Aorta (tissue), 5 donors: ENCODE measurements at places on chromosomes 1 and 21. TPM values are rescaled to one million over a fixed set of nuclear protein-coding genes. Genes with fewer than 3 reads are reported as not detected.

The SPATC1L gene
- 5.2 TPM for total RNA-seq

The C1orf105 gene
- not detected for total RNA-seq

The CEP104 gene
- total RNA-seq, result 47.8 TPM

- no peak for DNase-seq
- H3K4me1 ChIP-seq, result no peaks in the 10 kb centered on the region
- no peak overlapping the region for H3K4me3 ChIP-seq
- H3K36me3 ChIP-seq, result no peaks in the 10 kb centered on the region
- no peaks in the 10 kb centered on the region for H3K27me3 ChIP-seq
- no peak overlapping the region for H3K27ac ChIP-seq
Measured at GRCh38 chr1:18422076-18422777, 58.5 kb upstream of the KLHDC7A start.

DNA sequence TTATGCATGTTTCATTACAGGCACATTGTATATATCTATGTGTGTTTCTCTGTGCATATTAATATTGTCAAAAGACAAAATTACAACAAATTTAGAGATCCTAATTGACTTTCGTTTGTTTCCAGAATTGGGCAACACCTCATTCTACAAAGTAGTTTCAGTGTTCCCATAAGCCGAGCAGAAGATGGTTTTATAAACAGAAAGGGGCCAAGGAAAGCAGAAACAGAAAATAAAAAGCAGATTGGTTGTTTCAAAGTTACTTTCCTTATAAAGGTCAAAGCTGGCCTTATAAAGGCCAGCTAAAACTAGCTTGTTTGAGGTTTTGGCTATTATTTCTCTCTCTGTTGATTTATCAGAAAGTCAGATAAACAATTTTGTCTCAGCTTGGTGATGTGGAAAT, 116.2 kb upstream of the FGGY start:
- H3K4me1 ChIP-seq, result peaks cover 8% of the 10 kb centered on the region
- no peak for DNase-seq
- no peak overlapping the region for H3K27ac ChIP-seq
- no peaks in the 10 kb centered on the region for H3K36me3 ChIP-seq
- H3K27me3 ChIP-seq, result no peaks in the 10 kb centered on the region

- no peaks in the 10 kb centered on the region for H3K27me3 ChIP-seq
- H3K36me3 ChIP-seq, result no peaks in the 10 kb centered on the region
- H3K4me1 ChIP-seq, result no peaks in the 10 kb centered on the region
- no peak for DNase-seq
Measured at GRCh38 chr21:26130249-26130881, 40.2 kb downstream of the APP start.

DNA sequence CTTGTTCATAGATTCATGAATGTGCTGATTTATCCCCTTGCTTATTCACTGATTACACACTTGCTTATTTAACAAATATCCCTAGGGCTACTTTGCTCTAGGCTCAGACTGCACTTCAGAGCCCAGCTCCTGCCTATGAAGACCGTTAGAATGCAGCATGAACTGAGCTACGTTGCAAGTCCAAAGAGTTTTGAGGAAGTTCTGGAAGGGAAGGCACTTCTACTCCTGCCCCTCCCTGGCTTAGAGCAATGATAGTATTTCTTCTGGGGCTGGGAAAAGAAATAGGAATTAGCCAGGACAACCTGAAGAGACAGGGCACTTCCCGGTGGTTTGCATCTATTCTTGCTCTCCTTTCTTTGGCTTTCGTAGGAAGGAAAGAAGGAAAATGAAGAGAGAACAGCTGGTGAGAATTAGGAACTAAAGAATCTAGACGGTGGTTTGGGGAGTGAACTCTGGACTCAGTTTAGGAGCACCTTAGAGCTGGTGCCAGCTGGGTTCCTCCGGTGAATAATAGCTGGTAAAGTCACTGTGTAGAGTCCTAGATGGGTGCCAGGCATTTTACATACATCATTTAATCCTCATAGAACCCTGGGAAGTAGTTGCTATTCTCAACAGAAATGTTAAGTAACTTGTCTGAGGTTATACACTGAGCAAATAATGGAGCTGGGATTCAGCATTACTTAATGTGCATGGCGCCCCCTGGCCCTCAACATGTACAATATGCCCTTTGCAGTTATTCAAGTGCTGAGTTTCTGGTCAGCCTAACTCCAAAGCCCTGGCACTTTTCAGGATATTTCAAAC, 65.9 kb downstream of the NDUFS5 start:
- no peak overlapping the region for H3K4me3 ChIP-seq
- no peak overlapping the region for H3K27ac ChIP-seq
- no peaks in the 10 kb centered on the region for H3K27me3 ChIP-seq
- no peaks in the 10 kb centered on the region for H3K36me3 ChIP-seq
- no peaks in the 10 kb centered on the region for H3K4me1 ChIP-seq
- peak; percentile 88 for DNase-seq

DNA sequence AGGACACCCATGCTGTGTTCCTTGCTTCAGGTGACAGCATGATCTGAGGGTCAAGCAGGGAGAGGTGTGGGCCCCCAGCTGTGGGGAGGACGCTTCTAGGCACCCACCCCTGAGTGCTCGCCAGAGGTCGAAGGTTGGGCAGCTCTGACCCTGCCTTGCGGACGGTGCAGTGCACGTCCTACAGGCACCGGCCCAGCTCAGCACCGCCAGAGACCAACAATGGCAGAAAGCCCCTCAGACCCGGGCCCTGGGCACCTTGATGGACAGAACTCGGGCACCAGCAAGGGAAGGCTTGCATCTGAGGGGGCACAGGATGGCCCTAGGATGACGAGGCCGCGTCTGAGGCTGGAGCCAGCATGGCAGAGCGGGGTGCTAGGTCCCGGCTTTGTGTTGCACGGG, 24.7 kb downstream of the NADK start:
- H3K27ac ChIP-seq, result no peak overlapping the region
- H3K36me3 ChIP-seq, result peaks cover 16% of the 10 kb centered on the region
- no peak for DNase-seq

DNA sequence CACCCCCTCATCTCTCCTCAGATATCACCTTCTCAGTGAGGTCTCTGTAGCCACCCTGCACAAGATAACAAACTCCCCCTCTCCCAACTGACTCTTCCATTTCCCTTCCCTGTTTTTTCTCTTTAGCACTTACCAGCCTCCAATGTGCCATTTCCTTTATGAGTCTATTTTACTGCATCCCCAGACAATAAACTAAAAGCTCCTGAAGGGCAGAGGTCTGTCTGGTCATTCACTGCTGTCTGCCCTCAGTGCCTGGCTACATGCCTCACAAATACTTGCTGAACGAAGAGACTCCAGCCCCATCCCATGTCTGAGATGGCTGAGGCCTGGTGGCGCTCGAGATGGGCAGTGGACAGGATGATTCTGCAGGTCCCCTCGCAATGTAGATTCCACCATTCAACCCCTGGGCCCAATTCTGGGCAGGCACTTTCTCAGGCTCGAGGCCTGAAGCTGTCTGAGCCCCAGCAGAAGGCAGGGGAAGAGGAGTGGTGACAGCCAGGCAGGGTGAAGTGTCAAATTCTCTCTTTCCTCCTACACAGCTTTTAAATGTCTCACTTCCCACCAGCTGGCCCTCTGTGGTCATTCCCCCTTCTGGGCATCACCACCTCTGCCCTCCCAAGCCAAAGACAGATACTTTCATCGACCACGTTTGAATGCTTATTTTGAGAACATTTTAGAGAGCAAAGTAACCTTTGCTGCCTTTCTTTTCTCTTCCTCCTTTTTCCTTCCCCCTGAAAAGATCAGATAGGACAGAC, 6.6 kb downstream of the LRRN2 start:
- no peaks in the 10 kb centered on the region for H3K27me3 ChIP-seq
- H3K36me3 ChIP-seq, result no peaks in the 10 kb centered on the region
- no peaks in the 10 kb centered on the region for H3K4me1 ChIP-seq
- no peak for DNase-seq
- H3K4me3 ChIP-seq, result no peak overlapping the region

DNA sequence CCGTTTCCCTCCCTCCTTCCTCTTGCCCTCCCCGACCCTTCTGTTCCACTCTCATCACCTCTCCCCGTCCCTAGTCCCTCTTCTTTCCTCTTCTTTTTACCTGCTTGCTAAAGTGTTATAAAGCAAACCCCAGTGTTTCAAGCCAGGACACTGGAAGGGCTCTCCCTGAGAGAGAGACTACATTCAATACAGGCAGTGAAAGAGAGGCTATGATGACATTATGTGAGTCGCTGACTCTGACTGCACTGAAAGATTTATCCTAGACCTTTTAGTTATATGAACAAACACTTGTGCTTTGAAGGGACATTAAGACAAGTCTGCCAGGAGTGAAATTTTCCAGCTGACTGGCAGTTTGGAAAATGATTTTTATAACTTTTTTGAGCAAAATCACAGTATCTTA, 155.7 kb downstream of the S1PR1 start:
- H3K27ac ChIP-seq, result no peak overlapping the region
- H3K4me3 ChIP-seq, result no peak overlapping the region
- no peaks in the 10 kb centered on the region for H3K27me3 ChIP-seq
- H3K36me3 ChIP-seq, result no peaks in the 10 kb centered on the region
- DNase-seq, result no peak

DNA sequence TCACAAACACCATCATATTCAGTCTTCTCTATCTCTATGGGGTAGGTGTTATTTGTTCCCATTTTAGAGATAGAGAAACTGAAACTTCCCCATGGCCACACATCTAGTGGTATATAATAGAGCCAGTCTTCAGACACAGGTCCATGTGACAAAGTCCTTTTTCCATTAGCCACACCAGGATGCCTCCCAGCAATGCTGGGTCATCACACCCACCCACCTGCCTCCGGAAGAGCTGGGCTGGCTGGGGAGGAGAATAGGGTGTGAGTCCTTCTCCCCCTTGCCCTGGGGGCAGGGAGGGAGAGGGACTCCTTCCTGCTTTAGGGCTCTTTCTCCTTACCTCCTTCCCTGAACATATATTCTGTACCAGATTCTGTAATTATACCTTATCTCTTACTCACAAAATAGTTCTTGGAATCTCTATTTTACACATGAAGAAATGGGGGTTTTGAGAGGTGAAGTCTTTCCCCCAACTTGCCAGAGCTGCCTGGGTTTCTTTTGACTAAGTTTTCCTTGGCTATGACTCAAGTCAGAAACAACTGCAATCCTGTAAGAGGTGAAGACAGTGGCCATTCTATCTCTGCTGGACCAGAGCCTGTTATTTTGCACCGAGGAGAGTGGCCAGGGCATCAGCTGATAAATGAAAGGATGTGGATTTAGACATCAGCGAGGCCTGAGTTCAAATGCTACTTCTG, 30.0 kb downstream of the SOX13 start:
- no peak overlapping the region for H3K27ac ChIP-seq
- H3K36me3 ChIP-seq, result no peaks in the 10 kb centered on the region
- DNase-seq, result no peak
- no peaks in the 10 kb centered on the region for H3K4me1 ChIP-seq
- H3K4me3 ChIP-seq, result no peak overlapping the region
- H3K27me3 ChIP-seq, result no peaks in the 10 kb centered on the region

GRCh38 chr21:26116456-26117011, 54.0 kb downstream of the APP start:
- H3K4me1 ChIP-seq, result peaks cover 5% of the 10 kb centered on the region
- H3K4me3 ChIP-seq, result no peak overlapping the region
- H3K27ac ChIP-seq, result no peak overlapping the region
- H3K27me3 ChIP-seq, result no peaks in the 10 kb centered on the region

GRCh38 chr1:54996359-54996868, 2.3 kb upstream of the BSND start:
- no peaks in the 10 kb centered on the region for H3K27me3 ChIP-seq
- H3K4me3 ChIP-seq, result no peak overlapping the region
- no peaks in the 10 kb centered on the region for H3K36me3 ChIP-seq
- no peaks in the 10 kb centered on the region for H3K4me1 ChIP-seq
- peak; percentile 95 for DNase-seq
- H3K27ac ChIP-seq, result no peak overlapping the region

DNA sequence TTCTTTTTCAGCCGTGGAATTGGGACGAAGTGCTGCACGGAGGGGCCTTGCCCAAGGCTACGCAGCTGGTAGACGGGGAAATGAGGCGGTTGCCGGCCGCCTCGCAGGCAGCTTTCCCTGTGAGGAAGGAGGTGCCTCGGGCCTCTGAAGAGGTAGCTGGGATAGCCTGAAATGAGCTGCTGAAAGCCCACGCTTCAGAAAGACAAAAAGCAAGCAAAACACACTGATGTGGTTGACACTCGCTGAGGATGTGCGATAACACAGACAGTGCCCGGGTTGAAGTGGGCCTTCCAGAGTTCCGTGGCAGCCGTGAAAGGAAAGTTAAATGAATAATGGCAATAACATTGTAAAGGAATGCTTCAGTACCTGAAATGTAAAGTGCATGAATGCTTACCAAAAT, 47.2 kb downstream of the S1PR1 start:
- no peak for DNase-seq
- H3K27ac ChIP-seq, result no peak overlapping the region
- H3K4me1 ChIP-seq, result no peaks in the 10 kb centered on the region
- H3K4me3 ChIP-seq, result no peak overlapping the region
- H3K27me3 ChIP-seq, result no peaks in the 10 kb centered on the region
- H3K36me3 ChIP-seq, result no peaks in the 10 kb centered on the region

DNA sequence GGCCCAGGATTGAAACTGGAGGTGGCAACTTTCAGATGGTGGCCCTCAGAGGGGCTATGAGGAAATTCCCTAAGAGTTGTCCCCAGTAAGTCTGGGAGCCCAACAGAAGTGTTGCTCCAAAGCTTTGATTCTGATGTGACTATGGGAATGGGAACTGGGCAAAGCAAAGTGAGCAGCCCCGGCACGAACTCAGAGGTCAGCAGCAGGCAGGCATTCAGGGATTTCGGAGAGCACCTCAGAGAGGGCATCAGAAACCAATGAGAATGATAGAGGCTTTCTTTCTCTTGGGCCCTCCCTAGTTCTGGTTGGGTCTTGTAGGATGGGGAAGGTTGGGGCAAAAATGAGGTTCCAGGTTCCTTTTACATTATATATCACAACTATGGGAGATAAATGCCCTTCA, 121.2 kb upstream of the HMGB4 start:
- no peaks in the 10 kb centered on the region for H3K4me1 ChIP-seq
- no peak for DNase-seq
- no peak overlapping the region for H3K27ac ChIP-seq
- no peaks in the 10 kb centered on the region for H3K27me3 ChIP-seq
- no peaks in the 10 kb centered on the region for H3K36me3 ChIP-seq

- no peaks in the 10 kb centered on the region for H3K27me3 ChIP-seq
- H3K4me3 ChIP-seq, result no peak overlapping the region
- H3K4me1 ChIP-seq, result no peaks in the 10 kb centered on the region
- no peak for DNase-seq
Measured at GRCh38 chr1:202045705-202046104, 35.3 kb downstream of the ELF3 start.

GRCh38 chr1:58839846-58840835, 56.3 kb upstream of the JUN start:
- no peaks in the 10 kb centered on the region for H3K4me1 ChIP-seq
- no peak for DNase-seq
- no peak overlapping the region for H3K4me3 ChIP-seq

DNA sequence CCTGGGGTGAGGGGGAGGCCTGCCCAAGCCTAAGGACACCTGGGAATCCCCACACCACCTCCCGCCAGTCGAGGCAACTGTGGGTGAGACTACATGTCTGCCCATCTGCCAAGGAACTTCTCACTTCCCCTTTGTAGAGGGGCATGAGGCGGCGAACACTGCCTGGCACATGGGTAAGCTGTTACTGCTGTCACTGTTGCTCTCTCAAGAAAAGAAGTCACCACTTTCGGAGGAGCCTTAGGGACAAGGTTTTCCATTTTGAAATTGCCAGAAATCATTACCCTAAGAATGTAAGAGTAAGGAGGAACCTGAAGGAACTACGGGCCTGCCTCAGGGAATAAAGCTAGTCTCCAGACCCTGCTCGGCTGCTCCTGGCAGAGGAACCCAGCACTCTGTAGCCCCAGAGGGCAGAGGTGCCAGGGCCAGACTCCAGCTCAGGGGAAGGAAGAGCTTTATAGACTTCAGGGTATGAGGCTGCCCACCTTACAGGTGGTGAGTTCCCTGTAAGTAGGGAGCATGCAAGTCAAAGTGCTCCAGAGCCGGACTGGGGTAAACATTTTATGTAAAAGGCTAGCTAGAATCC, 23.3 kb downstream of the SLC2A1 start:
- H3K4me1 ChIP-seq, result peaks cover 4% of the 10 kb centered on the region
- no peak overlapping the region for H3K27ac ChIP-seq
- peak; percentile 75 for DNase-seq
- H3K27me3 ChIP-seq, result no peaks in the 10 kb centered on the region
- no peak overlapping the region for H3K4me3 ChIP-seq
